Ovary (tissue), 10 donors: ENCODE measurements at places on chromosomes 7 and 10.

DNA sequence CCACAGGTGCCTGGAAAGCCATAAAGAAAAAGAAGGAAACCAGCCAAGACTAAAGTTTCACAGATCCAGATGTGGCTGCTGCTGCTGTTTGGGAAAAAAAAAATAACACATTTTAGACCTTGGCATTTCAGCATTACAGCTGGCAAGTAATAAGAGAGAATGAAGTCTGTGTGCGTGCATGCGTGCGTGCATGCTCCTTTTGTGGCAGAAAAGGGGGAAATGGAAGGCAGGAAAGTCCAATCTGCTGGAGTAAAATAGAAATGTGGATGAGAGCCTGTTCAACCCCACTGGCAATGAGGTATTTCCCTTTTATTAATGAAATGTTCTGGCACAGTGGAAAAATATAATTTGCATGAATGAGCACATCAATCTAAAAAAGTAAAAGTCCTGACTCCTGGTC lies 137.0 kb upstream of the SEMA3A start:
- DNase-seq = no peak

GRCh38 chr7:151493083-151493482 lies 26.6 kb downstream of the RHEB start:
- DNase-seq = no peak

DNA sequence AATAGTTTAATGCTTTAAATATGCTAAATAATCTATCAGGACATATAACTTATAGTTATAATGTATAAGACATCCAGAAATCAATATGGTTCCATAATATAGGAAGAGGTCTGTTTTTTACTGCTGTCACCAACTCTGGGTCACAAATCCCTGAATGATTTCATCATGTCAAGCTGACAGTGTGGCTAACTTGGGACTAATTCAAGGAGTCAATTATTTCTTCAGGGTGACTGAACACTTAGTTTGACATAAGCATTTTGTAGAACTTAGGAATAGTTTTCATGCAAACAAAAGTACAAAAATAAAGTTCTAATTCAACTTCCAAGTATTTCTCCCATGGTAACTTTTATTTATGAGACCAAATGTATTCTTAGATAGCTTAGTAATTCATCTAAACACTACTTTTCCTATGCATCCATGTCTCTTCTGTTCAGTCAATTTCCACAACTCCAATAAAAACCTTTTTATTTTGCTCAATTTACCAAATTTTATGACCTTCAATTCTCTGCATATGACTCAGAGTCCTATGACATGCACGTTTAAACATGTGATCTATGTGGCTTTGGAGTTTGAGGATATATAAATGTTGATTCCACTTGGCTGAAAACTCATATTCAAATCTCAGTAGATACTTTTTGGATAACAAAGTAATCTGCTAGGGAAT lies 40.3 kb upstream of the GNAT3 start:
- DNase-seq = no peak

GRCh38 chr7:135888740-135889139 lies 88.4 kb downstream of the MTPN start:
- no peak for DNase-seq

DNA sequence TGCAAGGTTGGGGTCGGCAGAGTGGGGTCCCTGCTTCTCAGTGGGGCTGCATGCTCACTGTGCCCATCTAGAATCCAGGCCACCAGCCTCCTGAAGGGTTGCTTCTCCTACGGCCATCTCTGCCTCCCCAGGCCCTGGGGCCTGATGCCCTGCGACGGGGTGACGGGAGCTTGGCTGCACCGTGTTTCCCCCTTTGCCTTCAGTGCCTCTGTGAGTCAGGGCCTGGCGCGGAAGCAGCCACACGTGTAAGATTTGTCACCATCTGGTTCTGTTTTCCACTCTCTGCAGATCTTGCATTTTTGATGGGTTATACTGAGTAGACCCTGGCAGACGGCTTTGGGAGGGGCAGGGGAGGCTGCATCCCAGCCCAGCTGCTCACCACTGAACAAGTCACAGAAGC lies 7.2 kb downstream of the ADAMTS14 start:
- DNase-seq = no peak

DNA sequence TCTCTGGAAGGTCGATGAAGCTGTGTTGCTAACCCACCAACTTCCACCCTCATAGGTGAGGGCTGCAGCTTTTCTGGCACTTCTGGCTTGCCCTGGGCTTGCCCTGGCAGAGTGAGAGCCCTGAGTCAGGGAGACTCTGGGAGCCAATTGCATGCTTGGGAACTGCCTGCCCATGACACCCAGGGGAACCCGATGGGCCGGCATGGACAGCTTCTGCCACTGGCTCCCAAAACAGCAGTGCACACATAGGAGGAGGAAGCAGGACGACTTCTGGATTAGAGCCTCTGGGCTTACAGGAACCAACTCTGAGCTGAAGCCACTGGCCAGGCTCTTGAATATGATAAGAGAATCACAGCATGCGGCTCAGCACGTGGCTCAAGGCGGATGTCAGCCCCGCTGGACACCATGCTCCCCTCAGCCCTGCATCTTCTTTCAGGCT lies 135.2 kb upstream of the UNC5B start:
- DNase-seq = no peak

DNA sequence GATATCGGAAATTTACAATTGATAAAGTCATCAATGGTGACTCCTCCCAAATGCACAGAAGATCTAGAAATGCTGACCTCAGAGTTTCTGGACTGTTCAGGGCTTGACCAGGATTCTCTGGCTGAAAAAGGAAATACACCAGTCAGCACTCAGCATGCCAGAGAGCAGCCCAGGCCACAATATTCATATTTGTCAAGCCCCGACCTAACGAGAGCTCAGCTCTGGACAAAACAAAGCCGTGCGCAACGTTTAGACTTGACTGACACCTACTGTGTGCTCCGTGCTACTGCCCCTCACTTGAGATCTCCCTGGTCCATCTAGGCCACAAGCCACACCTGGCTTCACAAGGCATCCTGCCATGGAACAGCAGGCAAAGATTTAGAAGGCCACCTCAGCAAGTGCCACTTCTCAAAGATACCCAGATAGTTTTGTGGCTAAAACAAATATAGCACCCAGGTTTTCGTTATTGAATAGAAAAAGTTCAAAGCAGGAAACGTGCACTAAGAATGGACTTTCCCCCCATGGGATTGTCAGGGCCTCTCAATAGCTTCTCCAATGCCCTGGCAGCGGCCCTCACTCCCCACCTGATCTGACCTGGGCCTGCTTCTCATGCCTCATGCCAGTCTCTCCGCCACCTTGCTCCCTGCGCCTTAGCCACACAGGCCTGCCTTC lies 218.3 kb downstream of the FAM107B start:
- DNase-seq = no peak

DNA sequence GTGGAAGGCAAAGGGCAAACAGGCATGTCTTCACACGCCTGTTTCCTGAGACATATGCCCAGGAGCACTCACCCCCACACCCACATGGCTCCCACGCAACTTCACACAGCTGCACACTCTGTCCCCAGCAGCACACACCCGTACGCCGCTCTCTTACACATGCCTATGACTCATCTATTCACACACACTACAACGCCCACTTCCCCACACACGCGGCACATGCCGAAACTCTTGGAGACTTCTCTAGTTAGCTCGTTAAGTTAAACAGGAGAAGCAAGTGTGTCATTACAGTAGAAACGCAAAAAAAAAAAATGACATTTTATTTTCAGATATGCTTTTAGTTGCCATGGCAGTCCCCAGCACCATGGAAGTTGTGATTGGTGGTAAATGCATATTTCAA lies 6.7 kb downstream of the CALN1 start:
- no peak for DNase-seq
